GM20000 (cell line): ENCODE measurements at places on chromosomes 6 and 20.

DNA sequence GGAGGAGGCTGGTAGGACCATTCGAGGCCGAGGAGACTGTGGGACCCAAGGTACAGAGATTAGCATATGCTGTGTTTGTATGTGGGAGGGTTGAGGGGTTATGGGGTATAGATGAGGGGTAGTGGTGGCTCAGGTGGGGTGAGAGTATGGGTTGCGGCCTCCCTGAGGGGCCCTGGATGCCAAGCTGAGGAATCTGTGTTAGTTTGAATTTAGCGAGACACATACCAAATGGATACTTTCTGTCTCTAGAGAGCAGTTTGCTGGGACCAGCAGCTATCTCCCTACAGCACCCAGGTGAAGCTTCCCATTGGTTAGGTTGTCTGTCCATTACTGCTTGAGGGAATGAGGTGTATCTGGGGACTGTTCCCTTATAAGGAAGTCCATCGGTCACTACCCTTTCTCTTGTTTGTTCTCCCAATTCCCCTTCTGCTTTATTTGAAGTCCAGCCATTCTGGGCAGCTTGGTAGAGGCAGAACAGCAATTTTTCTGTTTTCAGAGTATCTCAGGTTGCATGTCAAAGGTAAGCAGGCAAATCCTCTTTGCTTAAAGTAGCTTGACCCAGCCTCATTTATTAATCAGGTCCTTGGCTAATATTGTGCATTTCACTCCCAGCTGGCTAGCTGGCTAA lies 15.2 kb downstream of the CHMP4B start:
- DNase-seq = no peak

- DNase-seq = no peak
Measured at GRCh38 chr6:24429146-24429545, 26.4 kb downstream of the MRS2 start.

- DNase-seq = no peak
Measured at GRCh38 chr20:22985239-22985778, 49.8 kb upstream of the SSTR4 start.

- DNase-seq = no peak
Measured at GRCh38 chr6:136129365-136129764, 120.7 kb downstream of the MTFR2 start.

DNA sequence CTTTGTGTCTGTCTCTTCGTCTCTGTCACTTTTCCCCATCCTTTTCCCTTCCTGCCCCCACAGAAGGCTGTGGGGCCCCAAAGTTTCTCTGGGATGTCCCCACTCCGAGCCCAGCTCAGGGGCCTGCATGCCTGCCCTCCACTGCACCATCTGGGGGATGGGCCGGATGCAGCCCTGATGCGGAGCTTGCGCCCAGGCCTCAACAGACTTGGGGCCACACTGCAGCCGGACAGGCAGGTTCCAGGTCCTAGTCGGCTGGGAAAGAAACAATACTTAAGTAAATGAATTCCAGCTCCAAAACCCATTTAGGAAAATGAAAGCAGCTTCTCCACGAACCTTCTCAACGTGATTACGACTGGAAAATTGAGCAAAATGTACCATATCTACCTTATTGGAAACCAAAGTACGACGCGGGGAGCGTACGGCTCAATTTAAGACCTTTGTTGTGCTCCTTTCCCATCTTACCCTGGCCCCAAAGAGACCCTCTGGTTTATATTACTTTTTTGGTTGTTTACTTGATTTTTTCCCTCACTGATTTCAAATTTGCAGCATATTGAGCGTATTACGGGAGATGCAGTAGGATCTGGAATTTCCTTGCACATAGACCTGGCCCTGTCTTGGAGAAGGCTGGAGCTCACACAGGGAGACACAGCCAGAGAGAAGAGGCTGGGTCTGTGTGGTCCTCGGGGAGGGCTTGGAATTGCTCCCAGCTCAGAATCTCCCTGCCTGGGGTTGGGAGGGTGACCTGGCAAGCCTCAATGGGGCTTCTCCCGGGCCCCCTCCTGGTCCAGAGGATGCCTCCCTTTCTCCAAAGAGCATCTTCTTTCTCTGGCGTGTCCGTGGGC lies 8.0 kb downstream of the FOXC1 start:
- DNase-seq = peak; percentile 34

DNA sequence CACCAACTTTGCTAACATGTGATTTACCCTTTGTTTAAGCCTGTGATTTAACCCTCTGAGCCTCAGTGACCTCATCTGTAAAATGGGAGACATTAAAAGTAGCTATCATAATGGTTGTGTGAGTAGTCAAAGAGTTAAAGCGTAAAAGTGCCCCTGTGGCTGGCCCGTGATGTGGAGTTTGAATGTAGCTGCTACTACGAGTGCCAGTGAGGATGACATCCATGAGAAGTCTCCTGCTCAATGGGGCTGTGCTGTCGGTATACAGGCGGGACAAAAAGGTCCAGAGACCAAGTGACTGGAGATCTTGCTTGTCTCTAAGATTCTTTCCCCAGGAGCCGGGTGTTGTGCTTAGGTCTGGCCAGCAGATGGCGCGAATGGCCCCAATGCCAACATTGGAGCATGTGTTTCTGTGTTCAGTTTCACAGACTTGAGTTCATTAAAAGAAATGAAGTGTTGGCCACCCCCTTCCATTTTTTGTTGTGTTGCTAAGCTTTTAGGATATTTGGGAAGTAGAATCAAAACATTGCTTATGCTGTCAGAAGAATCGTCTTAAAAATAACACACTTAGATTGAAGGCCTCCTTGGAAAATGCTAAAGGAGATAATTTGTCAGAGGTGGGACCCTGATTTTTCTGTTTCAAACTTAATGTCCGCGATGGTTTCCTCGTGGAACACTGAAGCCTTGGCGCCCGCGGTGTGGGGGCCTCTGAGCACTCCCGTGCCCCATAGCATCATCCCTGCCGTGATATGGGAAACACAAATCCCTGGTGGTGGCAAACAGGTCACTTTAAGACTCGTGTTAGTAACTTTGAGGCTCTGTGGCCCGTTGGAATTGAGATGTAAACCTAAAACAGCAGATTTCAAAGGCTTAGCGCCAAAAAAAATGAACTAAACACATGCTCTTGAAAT lies 9.3 kb upstream of the RBM38 start:
- DNase-seq = peak; percentile 87

- no peak for DNase-seq
Measured at GRCh38 chr20:41318271-41318649, 729 bp upstream of the ZHX3 start.

DNA sequence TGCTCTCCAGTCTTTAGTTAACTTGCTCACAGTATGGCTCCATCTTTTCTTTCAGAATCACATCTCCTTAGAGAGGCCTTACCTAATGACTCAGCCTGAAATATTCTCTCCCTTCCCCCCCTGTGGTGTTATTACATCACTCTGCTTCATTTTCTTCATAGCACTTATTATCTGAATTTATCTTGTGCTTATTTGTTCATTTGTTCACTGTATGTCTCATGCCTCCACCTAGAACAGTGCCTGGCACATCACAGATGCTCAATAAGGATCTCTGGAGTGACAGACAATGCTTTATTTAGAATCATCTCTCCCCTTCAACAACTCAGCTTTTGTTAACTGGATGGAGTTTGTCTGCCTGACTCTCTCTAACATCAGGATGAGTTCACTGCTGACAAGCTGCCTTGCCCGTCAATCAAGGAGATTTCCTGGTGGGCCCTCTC lies 96.6 kb upstream of the MAN1A1 start:
- DNase-seq = peak; percentile 30

DNA sequence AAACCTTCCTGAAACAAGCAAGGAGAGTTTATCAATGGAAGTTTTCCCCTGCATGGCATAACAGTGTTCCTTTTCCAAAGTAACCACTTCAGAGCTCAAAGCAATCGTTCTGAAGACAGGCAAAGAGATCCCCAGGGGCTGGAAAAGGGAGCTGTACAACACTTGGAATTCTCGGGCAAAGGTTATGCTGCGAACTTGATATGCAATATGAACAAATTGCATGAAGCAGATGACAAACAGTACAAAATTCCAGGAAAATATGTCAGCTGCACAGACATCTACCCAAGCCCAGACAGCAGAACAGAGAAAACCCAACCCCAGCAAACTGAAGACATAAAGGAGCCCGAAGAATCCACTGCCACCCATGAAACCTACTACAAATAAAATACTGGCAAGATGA lies 18.4 kb downstream of the POPDC3 start:
- DNase-seq = no peak

- DNase-seq = peak; percentile 65
Measured at GRCh38 chr20:41306061-41306727, 11.3 kb downstream of the ZHX3 start.

- DNase-seq = no peak
Measured at GRCh38 chr20:38441916-38442315, 6.8 kb upstream of the SNHG17 start.

- DNase-seq = no peak
Measured at GRCh38 chr6:64146094-64146493, 510.5 kb downstream of the PHF3 start.

DNA sequence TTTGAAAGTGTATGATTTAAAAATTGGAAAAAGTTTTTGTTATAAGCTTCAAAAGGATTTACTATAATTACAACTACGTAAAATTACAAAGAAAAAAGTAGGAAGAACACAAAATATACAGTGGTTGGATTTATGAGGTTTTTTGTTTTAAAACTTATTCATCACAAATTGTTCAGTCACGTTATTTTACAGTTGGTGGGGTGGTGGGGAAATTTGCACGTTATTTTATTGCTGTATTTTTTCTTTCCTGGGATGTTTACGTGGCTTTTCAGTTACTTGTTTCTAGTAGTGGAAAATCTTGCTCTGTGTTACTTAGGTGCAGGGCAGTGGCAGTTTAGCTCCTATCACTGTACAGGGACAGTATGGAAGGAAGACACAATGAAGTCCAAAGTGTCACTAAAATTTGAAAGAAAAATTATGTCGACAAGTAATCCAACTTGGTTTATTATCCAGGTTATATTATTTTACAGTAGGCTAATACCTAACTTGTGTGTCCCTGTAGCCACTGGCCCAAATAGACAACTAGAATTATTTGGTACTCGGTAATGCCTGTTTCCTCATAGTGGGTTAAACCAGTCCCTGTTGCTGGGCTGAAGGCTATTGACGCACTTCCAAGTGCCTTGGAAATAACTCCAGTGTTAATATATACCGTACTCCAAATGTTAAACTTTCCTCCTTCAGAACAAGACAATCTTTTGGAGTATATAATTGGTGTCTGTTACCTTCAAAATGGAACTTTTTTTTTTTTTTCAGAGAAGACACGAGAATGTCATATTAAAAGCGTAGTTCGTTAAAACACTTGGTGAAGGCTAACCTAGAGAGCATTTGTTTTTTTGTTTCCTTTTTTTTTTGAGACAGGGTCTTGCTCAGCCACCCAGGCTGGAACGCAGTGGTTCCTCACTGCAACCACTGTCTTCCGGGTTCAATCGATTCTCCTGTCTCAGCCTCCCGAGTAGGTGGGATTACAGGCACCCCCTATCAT lies 4.6 kb downstream of the JARID2 start:
- no peak for DNase-seq

DNA sequence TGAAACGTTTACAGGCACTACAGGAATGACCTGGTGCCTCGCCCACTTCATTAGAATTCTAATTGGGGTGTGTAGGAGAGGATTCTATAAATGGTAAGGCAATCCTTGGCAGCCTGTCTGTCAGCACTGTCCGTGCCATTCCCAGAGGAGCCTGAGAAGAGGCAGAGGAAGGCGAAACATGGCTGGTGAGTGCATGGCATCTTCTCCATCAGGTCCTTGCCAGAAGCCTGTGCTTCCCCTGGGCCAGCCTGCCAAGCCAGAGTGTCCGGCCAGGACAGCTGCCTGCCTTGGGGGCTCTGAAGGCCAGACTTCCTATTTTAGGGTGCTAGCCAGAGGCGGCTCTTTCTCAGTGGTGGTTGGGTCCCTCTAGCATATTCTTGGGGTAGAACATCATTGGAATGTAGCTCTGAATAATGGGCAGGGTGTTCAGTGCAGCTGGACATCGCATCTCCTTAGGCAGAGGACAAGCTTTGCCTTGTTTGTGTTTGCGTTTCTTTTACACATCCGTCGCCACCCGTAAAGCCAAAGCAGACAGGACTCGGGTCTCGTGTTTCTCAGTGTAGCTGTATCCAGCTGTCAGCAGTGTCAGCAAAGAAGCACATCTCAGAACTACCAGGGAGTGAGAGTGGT lies at the start of gene TGM3:
Gene TGM3 (plus strand): TSS at position 116 of the 630 bp plus-strand sequence. CDS start 63 bp downstream, at position 179.
- DNase-seq = no peak

- no peak for DNase-seq
Measured at GRCh38 chr20:15911581-15911980, 661.7 kb downstream of the KIF16B start.

DNA sequence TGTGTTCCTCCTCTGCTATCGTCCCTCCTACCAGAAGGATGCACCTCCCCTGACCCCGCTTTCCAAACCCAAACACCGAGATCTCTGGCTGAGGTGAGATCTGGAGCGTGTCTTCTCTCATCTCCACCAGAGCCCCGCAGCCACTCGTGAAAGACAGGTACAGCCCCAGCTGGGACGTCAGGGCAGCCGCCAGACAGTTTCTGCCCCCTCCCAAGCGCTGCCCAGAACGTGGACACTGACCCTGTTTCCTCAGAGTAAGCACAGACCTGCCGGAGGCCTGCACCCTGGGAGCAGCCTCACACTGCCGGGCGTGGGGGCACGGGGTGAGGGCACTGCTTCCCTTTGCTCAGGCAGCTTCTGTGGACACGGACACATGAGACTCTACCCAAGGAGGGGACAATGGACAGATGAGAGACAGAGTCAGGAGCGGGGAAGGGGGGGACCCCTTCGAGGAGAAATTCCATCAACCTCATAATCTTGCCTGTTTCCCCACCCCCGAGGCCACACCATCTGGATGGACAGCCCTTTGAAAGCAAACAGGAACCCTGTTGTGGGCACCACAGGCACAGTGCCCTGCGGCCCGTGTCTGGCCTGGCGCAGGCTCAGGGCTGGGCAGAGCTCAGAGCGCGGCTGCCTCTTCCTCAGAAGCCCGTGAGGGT lies 210.6 kb downstream of the DLL1 start:
- DNase-seq = no peak

GRCh38 chr6:36068012-36068392 lies 40.4 kb downstream of the MAPK14 start:
- DNase-seq = no peak

GRCh38 chr6:129493354-129493902 lies 216.5 kb downstream of the ARHGAP18 start:
- DNase-seq = no peak

- DNase-seq = no peak
Measured at GRCh38 chr6:7730001-7730783, 4.3 kb downstream of the BMP6 start.

DNA sequence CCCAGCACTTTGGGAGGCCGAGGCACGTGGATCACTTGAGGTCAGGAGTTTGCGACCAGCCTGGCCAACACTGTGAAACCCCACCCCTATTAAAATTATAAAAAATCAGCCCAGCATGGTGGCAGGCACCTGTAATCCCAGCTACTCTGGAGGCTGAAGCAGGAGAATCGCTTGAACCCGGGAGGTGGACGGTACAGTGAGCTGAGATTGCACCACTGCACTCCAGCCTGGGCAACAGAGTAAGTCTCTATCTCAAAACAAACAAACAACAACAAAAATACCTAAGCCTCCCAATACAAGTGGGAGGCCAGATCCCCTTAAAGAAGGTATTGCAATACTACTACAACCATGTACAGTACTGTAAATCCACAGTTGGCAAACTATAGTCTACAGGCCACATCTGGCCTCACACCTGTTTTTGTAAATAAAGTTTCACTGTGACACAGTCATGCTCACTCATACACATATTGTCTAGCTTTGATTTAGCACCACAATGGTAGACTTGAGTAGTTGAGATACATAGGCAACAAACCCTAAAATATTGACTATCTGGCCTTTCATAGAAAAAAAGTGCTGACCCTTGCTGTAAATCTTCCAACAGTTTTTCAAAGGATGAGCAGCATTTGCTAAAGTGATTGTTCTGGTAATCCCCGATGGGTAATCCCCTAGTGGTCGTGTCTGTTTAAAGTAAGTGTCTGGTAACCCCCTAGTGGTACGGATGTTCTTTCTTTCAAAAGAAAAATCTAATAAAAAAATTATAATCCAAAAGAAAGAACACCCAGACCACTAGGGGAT lies 202.0 kb downstream of the RNGTT start:
- DNase-seq = peak; percentile 47
